ENCODE measurements at places on chromosomes 3 and 15. TPM values are rescaled to one million over a fixed set of nuclear protein-coding genes. Genes with fewer than 3 reads are reported as not detected.

Gene PEX5L
- 4.2 TPM for total RNA-seq

DNA sequence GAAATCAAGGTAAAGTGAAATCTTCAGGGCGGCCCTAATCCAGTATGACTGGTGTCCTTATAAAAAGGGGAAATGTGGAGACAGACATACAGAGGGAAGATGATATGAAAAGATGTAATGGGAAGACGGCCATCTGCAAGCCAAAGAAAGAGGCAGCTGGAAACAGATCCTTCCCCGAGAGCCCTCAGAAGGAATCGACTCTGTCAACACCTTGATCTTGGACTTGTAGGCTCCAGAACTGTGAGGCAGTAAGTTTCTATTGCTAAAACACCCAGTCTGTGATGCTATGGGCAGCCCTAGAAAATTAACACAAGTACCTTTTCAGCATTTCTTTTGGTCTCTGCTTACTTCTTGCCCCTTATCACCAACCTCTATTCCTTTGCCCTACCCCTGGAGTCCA, 174.7 kb upstream of the TPM1 start:
- no peak overlapping the region for H3K4me3 ChIP-seq
- H3K4me1 ChIP-seq: no peaks in the 10 kb centered on the region
- H3K36me3 ChIP-seq: no peaks in the 10 kb centered on the region
- DNase-seq: no peak
- no peaks in the 10 kb centered on the region for H3K27me3 ChIP-seq

Gene LRRIQ4
- not detected for total RNA-seq

DNA sequence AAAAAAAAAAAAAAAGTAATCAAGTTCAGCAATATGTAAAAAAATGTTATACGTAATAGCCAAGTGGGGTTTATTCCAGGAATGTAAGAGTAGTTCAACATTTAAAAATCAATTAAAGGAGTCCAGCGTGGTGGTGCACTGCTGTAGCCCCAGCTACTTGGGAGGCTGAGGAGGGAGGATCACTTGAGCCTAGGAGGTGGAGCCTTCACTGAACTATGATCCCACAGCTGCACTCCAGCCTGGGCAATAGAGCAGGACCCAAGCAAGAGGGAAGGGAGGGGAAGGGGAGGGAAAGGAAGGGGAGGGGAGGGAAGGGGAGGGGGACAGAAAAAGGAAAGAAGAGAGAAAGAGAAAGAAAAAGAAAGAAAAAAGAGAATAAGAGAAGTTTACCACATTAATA, 10.7 kb upstream of the TOPBP1 start:
- peaks cover 54% of the 10 kb centered on the region for H3K4me1 ChIP-seq
- H3K36me3 ChIP-seq: no peaks in the 10 kb centered on the region

Gene SCG3
- 2.9 TPM for total RNA-seq

DNA sequence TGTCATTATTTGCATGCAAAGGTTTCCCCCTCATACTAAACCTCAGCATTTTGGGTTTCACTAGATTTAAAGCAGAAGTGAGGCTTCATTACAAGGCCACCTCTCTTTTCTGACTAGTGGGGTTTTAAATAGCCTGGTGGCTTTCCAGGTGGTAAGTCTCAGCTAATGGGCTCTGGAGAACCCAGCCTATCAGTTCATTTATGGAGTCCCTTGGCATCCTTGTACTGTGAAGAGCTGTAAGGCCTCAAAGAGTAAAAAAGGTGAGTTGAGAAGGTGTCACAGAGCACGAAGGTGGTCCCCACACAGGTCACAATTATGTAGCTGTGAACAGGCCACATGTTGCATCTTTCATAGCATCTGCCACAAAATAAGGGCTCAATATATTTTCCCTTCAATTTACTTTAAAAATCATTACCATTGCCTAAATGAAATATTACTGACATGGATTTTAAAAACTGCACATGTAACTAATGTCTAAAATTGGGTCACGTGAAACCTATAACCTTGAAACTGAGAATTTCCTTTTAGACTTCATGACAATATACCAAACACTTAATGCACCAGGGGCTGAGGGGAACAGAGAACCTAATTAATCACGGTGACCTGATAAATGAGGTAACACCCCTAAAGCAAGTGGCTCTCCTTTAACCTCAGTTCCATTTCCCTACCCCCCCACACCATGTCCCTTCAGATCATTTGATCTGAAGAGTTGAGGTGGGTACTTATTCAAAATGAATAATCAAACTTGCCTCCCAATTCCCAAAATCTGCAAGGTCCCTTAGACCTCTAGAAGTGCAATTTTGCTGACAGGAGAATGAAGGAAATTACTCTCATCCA, 1.3 kb downstream of the NGLY1 start:
- peak overlapping the region; percentile 79 for H3K27ac ChIP-seq
- H3K27me3 ChIP-seq: no peaks in the 10 kb centered on the region
- H3K4me1 ChIP-seq: peaks cover 33% of the 10 kb centered on the region
- no peaks in the 10 kb centered on the region for H3K36me3 ChIP-seq
- no peak for DNase-seq
- H3K4me3 ChIP-seq: no peak overlapping the region

DNA sequence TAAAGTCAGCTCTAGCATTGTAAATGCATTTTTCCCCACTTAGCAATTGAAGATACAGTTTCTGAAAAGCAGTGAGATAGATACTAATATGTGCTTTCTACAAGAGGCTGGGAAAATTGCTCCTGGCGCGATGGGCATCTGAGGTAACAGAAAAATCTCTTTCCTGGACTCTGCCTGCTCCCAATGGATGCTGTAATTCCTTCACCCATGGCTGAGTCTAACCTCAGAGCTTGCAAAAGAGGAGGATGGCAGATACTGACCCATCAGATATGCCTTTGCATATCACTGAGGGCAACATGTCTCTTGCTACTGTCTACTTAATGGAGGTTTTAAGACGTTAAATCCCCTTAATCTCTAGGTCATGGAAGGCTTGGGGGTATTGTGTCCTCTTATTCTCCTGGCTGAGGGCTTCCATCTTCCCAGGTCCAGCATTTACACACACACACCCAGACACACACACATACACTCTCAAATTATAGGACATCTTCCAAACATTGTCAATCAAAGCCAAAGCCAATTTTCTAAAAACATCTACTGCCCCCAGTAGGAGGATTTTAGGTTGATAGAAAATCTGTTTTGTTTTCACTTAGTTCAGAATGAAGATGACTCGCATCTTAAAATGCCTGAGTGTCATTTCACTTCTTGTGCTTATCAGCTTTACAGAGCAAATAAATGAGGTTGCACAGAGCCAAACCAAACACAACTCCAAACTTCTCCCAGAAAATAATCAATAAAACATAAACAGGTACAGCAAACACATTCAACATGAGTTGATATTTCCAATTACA, 2.4 kb downstream of the TRPM1 start:
- no peak overlapping the region for H3K27ac ChIP-seq
- no peaks in the 10 kb centered on the region for H3K27me3 ChIP-seq
- peaks cover 22% of the 10 kb centered on the region for H3K4me1 ChIP-seq
- no peak for DNase-seq
- H3K4me3 ChIP-seq: no peak overlapping the region
- H3K36me3 ChIP-seq: no peaks in the 10 kb centered on the region

DNA sequence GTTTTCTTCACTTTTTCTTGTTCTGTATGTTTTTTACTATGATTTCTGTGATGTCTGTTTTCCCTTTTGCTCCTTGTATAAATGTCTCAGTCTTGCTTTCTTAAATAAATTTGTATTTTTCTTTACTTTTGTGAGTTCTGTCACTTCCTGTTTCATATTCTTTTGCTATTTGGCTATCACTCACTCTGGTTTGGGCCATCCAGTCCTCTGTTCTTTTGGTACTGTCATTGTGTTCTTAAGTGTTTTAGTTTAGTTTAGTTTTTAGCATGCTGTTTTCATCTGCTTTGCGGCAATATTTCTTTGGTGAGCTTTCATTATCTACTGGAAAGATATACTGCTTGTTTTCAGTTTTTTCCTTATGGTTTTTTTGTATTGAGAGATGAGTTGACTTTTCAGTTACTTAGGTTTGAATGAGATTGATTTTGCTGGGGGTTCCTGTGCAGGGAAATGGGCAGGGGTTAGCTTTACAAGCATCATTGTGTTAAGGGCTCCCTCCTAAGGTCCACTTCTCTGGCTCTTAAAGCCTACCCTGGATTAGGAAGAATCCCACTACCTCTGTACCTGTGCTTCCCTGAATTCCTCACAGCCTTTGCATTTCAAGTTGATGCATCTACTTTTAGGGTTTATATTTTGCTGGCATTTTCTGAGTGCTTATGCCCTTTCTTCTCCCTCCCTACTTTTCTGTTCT, 35.1 kb downstream of the PDCD6IP start:
- no peaks in the 10 kb centered on the region for H3K27me3 ChIP-seq
- H3K4me3 ChIP-seq: no peak overlapping the region
- no peak for DNase-seq
- H3K4me1 ChIP-seq: no peaks in the 10 kb centered on the region

Gene ROPN1
- not detected for total RNA-seq

- no peak for DNase-seq
- peak overlapping the region; percentile 48 for H3K27ac ChIP-seq
- no peak overlapping the region for H3K4me3 ChIP-seq
Observed at GRCh38 chr3:11591002-11591355, 52.7 kb downstream of the VGLL4 start.

DNA sequence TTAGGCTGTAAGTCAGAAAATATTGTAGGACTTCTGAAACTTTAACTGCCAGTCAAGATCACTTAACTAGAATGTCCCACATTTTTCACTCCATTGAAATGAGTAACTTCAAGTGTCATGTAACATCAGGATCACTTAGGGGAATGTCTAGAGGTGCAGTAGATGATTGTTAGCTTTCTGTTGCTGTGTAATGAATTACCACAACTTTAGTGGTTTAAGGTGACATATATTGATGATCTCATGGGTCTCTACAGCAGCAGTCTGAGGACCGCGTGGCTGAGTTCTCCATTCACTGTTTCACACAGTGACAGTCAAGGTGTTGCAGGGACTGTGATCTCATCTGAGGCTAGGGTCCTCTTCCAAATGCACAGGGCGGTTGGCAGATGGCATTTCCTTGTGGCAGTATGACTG, 82.7 kb downstream of the SLC25A26 start:
- H3K27me3 ChIP-seq: no peaks in the 10 kb centered on the region
- H3K4me3 ChIP-seq: no peak overlapping the region

DNA sequence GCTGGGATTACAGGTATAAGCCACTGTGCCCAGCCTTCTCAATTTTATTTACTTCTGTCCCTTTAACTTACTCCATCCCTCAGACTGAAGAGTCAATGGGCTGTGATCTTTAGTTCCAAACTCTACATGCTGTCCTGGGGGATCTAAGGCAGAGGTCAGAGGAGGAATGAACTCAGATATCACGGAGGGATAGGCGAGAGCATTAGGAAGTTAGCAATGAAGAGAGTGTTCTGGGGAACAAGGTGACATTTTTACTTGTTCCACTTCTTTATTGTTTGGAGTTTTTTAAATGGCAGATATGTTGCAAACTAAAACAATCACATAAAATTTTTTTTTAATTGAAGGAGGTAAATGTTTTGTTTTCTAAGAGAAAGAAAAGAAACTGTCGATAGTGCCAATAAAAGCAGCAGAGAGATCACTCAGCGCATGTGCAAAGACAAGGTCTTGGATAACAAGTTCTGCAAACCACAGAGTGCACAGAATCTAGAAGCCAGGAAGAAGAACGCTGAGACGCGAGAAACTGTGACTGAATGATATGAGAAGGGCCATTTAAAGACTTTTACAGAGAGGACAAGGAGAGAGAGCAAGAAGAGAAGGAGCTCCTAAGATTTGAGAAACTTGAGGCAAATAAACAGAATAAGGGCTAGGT, 10.8 kb upstream of the CA12 start:
- H3K27ac ChIP-seq: peak overlapping the region; percentile 30
- DNase-seq: peak; percentile 24
- no peaks in the 10 kb centered on the region for H3K36me3 ChIP-seq
- H3K4me1 ChIP-seq: peaks cover 74% of the 10 kb centered on the region
- no peak overlapping the region for H3K4me3 ChIP-seq
- no peaks in the 10 kb centered on the region for H3K27me3 ChIP-seq

Gene GRK7
- total RNA-seq: not detected

Gene CATSPER2
- 8.3 TPM for total RNA-seq

- DNase-seq: no peak
- H3K27ac ChIP-seq: no peak overlapping the region
- no peaks in the 10 kb centered on the region for H3K36me3 ChIP-seq
Observed at GRCh38 chr3:141055136-141055535, 4.0 kb downstream of the SPSB4 start.

DNA sequence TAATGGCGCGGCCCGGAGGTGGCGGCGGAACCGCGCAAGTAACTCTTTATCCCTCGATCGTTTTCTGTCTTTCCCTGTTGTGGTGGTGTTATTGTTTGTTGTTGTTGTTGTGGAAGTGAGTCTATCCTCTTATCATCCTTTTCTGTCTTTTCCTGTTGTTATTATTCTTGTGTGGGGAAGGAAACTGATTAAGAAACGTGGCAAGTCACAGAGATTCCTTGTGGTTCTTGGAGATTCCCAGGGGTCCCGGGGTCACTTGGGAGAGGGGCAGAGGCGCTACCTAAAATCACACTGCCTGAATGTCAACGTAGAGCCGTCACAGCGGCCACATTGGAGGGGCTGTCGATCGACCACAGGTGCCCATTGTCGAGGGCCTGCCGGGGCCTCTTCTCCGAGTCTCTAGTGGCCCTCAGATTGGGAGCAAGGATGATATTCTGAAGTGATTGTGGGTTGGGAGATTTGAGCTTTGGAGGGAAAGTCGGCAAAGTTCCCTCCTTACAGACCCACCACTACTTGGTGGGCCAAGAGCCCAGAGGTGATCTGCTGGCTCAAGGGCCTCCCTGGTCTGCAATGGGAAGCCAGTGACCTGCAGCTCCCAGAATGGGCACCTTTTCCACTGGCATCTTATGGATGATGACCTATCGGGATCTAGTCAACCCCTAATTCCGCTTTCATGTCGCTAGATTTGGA, 790 bp downstream of the PARP14 start:
- no peaks in the 10 kb centered on the region for H3K36me3 ChIP-seq
- no peak for DNase-seq
- peaks cover 33% of the 10 kb centered on the region for H3K4me1 ChIP-seq

- H3K27ac ChIP-seq: peak overlapping the region; percentile 34
- H3K4me3 ChIP-seq: no peak overlapping the region
- peak; percentile 20 for DNase-seq
- H3K36me3 ChIP-seq: no peaks in the 10 kb centered on the region
- no peaks in the 10 kb centered on the region for H3K4me1 ChIP-seq
Observed at GRCh38 chr3:124275412-124275811, 283.5 kb upstream of the ROPN1 start.

DNA sequence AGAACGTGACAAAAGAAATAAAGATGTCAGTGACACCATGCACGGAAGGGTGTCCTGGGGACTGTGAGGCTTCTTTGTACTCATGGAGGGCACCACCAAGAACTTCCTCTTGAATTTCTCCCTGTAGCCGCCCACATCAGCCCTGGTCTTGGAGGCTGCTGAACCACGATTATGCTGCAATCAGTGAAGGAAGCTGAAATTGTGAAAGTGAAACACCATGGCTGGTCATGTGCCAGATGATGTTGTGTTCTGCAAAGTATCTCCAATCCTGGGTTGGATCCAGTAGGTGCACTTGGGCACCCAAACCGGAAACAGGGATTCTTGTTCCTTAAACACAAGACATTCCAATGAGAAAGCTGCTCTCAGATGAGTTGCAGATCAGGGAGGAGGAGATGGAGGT, 104.4 kb upstream of the GOLGA6L6 start:
- peak; percentile 57 for DNase-seq
- no peaks in the 10 kb centered on the region for H3K27me3 ChIP-seq
- H3K4me1 ChIP-seq: no peaks in the 10 kb centered on the region
- no peak overlapping the region for H3K4me3 ChIP-seq
- no peaks in the 10 kb centered on the region for H3K36me3 ChIP-seq

All from body of pancreas (tissue), 4 donors.